Melanocyte of skin (primary cell): ENCODE measurements at places on chromosomes 12 and 14. TPM values are rescaled to one million over a fixed set of nuclear protein-coding genes. Genes with fewer than 3 reads are reported as not detected.

IPO4 gene
- 69.3 and 71.4 TPM in 2 replicates for total RNA-seq

KCNH3 gene
- 0.93 TPM in 1 of 2 replicates, not detected in the other for total RNA-seq

SLC38A1 gene
- under 0.01 and 1.1 TPM in 2 replicates for total RNA-seq

KRT72 gene
- total RNA-seq: not detected in 2 replicates

B3GNT4 gene
- total RNA-seq: 0.15 and 0.67 TPM in 2 replicates

CABP1 gene
- total RNA-seq: not detected in 2 replicates

GLIPR1 gene
- 2.5 and 3.3 TPM in 2 replicates for total RNA-seq

TAS2R42 gene
- not detected in 2 replicates for total RNA-seq

CLEC9A gene
- total RNA-seq: not detected in 2 replicates

DERA gene
- total RNA-seq: 70.5 and 81.4 TPM in 2 replicates

CYP27B1 gene
- total RNA-seq: 1.00 and 1.1 TPM in 2 replicates

CLEC6A gene
- not detected in 2 replicates for total RNA-seq

TRMT61A gene
- total RNA-seq: 7.2 and 9.1 TPM in 2 replicates

EML1 gene
- 9.1 and 14.1 TPM in 2 replicates for total RNA-seq

SLC17A8 gene
- not detected in 2 replicates for total RNA-seq

CACNA1C gene
- not detected in 2 replicates for total RNA-seq

GPD1 gene
- total RNA-seq: under 0.01 TPM in 1 of 2 replicates, not detected in the other

LPCAT3 gene
- 20.6 and 24.0 TPM in 2 replicates for total RNA-seq

RPL41 gene
- 1,450 and 2,649 TPM in 2 replicates for total RNA-seq

BIN2 gene
- total RNA-seq: not detected in 2 replicates

ANO4 gene
- total RNA-seq: 1.7 and 2.5 TPM in 2 replicates

FOXM1 gene
- 13.1 and 24.8 TPM in 2 replicates for total RNA-seq

PTGER2 gene
- total RNA-seq: under 0.01 TPM in 2 replicates

PLA2G1B gene
- total RNA-seq: not detected in 2 replicates

PCNX1 gene
- total RNA-seq: 44.0 and 49.2 TPM in 2 replicates

RNASE2 gene
- total RNA-seq: not detected in 2 replicates

PACS2 gene
- total RNA-seq: 45.4 and 58.2 TPM in 2 replicates

TCL1B gene
- total RNA-seq: not detected in 2 replicates

SLC6A12 gene
- 2.2 and 3.8 TPM in 2 replicates for total RNA-seq

TAS2R9 gene
- 0.46 and 0.67 TPM in 2 replicates for total RNA-seq

MYO1H gene
- not detected in 2 replicates for total RNA-seq

SMIM41 gene
- not detected in 2 replicates for total RNA-seq

RBP5 gene
- not detected in 2 replicates for total RNA-seq

NANOG gene
- total RNA-seq: not detected in 2 replicates

KCNH5 gene
- not detected in 2 replicates for total RNA-seq

ADSS1 gene
- 0.69 and 1.8 TPM in 2 replicates for total RNA-seq

TMBIM6 gene
- 348 and 376 TPM in 2 replicates for total RNA-seq

TAS2R10 gene
- total RNA-seq: 0.93 and 1.00 TPM in 2 replicates

SYCP3 gene
- total RNA-seq: 0.15 and 0.67 TPM in 2 replicates

HOXC5 gene
- total RNA-seq: 0.93 and 1.7 TPM in 2 replicates

ENDOU gene
- total RNA-seq: not detected in 2 replicates

DEGS2 gene
- total RNA-seq: not detected in 2 replicates

PDE3A gene
- total RNA-seq: 66.3 and 124 TPM in 2 replicates

ASPG gene
- not detected in 2 replicates for total RNA-seq

AQP6 gene
- not detected in 2 replicates for total RNA-seq

TAS2R20 gene
- 2.1 and 6.2 TPM in 2 replicates for total RNA-seq

TRPV4 gene
- 1.2 and 1.3 TPM in 2 replicates for total RNA-seq

LTB4R gene
- 0.73 and 2.1 TPM in 2 replicates for total RNA-seq

MIP gene
- not detected in 2 replicates for total RNA-seq

SERPINA4 gene
- total RNA-seq: not detected in 2 replicates

ADAM21 gene
- total RNA-seq: 0.73 and 1.0 TPM in 2 replicates

COX14 gene
- total RNA-seq: 42.0 and 56.1 TPM in 2 replicates

PRIMA1 gene
- total RNA-seq: not detected in 2 replicates

ALDH6A1 gene
- total RNA-seq: 19.3 and 32.0 TPM in 2 replicates

JPH4 gene
- total RNA-seq: 0.36 TPM in 1 of 2 replicates, not detected in the other

DHRS1 gene
- total RNA-seq: 11.0 and 17.7 TPM in 2 replicates

TMEM30B gene
- total RNA-seq: 0.15 TPM in 1 of 2 replicates, not detected in the other

APOLD1 gene
- total RNA-seq: 10.3 and 42.5 TPM in 2 replicates

IAPP gene
- not detected in 2 replicates for total RNA-seq

BMAL2 gene
- total RNA-seq: 1.7 and 2.0 TPM in 2 replicates
